NCI-H345 (cell line): ENCODE measurements at places on chromosomes 2 and 18.

DNA sequence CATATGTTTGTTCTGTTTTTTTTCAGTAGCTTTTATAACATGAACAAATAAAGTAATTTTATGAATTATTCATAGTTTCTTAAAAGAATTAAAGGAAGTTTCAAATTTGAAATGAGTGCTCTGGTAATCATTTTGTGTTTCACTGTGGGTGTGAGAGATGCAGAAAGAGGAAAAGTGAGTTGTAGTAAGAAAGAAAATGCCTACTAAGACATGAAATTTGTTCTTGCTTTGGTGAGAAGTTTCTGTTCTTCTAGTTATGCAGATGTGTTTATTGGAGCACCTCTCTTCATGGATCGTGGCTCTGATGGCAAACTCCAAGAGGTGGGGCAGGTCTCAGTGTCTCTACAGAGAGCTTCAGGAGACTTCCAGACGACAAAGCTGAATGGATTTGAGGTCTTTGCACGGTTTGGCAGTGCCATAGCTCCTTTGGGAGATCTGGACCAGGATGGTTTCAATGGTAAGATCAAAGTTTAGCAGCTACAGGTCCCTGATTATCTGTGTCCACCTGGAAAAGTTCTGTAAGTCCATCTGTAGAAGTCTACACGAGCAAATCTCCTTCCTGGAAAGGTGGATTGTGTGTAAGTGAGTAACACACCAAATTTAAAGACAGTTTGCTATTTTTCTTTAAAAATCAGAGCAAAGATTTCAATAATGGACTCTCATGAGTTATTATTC, 51.4 kb downstream of the ITGAV start:
- no peak for DNase-seq

DNA sequence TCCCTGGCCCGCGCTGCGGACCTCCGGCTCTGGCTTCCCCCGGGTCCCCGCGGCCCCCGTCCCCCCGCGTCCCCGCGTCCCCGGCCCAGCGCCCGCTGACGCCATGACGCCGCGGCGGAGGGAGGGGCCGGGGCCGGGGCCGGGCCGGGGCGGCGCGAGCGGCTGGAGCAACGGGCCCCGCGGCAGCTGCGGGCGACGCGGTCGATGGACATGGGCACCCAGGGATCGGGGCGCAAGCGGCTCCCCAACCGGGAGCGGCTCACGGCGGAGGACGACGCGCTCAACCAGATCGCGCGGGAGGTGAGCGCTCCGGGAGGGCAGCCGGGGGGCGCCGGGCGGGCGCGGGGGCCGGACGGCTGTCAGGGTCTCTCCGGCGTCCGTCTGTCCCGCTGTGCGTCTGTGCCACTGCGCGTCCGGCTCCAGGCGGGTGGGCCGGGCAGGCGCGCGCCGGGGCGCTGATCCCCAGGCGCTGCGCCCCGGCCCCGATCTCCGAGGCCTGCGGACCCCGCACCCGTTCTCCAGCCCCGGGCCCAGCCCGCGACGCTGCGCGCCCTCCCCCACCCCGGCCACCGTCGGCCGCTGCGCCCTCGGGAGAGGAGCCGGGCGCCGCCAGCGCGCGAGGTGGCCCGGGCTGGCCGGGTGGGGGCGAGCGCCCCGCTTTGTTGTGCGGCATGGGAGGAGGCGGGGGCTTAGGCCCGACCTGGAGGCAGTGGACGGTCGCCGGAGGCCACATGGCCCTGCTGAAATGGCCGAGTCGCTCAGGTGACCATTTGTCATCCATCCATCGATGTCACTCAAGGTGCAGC, at the start of gene LRRFIP1:
Gene LRRFIP1, plus strand, starts transcription at position 147 of the 806 bp plus-strand sequence. Its CDS starts 58 bp downstream, at position 205.
- peak; percentile 20 for DNase-seq

DNA sequence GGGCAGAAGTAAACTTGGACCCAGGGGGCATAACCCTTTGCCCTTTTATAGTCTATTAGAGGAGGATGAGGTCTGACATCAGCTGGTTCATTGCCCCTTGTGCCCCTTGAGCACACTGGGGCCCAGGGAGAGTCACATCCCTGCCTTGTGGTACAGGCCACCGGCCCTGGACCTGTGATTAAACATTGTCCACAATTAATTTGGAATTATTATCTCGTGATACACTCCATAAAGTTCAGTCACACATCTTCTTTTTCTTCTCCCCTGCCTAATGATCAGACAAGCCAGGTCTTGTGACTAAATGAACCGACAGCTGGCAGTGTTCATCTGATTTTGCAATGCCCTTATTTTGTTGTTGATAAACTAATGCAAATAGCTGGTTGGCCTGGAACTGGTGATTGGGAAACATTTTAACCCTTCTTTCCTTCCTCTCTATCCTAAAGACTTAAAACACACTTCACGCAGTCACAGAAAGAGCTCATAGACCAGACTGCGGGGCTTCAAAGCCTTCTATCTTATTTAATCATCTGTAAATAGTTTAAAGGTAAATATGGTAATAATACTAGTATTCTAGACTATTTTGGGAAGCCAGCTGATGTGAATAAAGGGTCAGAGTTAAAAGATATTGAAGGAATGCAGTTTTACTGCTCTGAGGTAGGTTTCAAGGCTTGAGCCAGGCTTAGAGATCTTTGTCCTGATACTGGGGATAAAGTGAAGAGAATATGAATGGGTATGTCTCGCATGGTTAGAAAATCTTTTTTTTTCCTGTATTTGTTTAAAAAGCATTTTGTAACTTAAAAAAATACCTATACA, 13.4 kb downstream of the IL1R1 start:
- no peak for DNase-seq

DNA sequence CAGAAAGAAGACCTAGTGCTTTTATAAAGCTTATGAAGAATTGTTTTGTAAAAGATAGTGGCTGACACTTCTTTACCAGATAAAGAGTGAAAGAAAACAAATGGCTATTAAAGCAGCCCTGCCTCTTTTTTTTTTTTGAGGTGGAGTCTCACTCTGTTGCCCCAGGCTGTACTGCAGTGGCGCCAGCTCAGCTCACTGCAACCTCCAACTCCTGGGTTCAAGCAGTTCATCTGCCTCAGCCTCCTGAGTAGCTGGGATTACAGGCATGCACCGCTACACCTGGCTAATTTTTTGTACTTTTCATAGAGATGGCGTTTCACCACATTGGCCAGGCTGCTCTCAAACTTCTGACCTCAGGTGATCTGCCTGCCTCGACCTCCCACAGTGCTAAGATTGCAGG, 12.9 kb downstream of the ARPC2 start:
- DNase-seq, result no peak

GRCh38 chr2:42186366-42186765, 17.2 kb downstream of the EML4 start:
- no peak for DNase-seq

- no peak for DNase-seq
Observed at GRCh38 chr2:24594283-24594682, 103.2 kb downstream of the NCOA1 start.

DNA sequence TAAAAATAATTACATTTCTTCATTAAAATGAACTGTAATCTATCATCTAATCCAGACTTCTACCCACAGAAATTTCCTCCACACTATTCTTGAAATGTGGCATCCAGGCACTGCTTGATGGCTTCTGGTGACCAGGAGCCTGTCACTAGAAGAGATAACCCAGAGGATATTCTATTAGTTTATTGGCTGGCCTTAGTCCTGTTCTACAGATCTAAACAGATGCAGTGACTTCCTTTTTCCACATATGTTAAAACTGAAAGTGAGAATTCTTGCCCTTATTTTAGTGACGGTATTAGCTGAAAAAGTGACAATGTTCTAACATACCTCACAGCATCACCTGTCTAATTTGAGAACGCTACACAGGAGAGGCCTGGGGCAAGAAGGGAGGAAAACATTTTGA, 775.4 kb downstream of the TSN start:
- DNase-seq, result no peak
